Foreskin fibroblast (primary cell): ENCODE measurements at places on chromosomes 3 and 15.

DNA sequence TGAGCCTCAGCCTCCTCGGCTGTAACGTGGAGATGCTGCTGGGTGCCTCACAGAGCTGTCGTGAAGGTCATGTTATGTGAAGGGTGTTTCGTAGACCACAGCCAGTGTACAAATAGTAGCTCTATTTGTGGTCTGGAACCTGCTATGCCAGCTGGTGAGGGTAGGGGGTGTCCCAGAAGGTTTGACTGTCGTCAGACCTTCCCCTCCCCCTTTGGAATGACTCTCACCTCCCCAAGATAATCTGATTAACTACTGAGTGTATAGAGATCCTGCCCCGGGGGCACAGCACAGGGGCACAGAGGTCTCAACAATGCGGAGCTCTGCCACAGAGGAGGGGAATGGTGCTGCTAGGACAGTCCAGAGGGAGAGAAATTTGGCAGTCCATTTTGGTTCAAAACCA is 20.5 kb downstream of the FGD5 start:
- DNase-seq: no peak

DNA sequence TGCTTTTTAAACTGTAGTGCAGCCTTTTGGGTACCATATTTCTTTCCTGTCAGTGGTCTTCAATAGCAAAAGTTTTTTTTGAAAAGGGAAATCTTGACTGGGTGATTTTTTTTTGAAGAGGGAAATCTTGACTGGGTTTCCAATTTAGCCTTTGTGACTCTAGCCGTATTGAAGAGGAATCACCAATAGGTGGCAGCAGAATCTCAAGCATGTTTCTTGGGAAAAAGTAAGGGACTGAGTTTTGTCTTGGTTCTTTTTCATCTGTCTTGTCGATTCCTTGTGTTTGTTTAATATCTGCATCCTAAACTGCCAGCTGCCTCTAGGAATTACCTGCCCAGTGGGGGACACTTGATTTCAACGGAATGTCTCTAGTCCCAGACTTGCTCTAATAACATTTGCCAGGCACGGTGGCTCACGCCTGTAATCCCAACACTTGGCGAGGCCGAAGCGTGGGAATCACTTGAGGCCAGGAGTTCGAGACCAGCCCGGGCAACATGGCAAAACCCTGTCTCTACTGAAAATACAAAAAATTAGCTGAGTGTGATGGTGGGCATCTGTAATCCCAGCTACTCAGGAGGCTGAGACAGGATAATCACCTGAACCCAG is 89.2 kb downstream of the RBPMS2 start:
- DNase-seq: peak; percentile 34

- DNase-seq: no peak
Observed at GRCh38 chr3:13186435-13186815, 113.2 kb upstream of the IQSEC1 start.

GRCh38 chr3:23343509-23343908 is 140.4 kb downstream of the UBE2E2 start:
- DNase-seq: no peak

DNA sequence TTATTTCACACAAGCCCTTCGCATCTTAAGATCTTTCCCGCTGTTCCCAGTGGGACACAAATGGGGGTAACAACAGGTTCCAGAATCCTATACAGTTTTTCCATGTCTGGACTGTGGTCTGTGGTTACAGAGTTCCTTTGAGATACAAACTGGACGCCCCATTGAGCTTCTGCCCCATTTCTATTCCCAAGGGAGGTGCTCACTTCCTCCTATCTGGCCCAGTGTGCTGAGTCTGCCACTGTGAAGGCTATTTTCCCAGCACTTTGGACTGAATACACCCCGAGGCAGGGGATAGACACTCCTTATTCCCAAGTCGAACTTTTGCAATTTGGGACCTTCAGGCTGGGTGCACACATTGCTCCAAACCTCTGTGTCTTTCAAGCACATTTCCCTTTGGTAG is 44.0 kb downstream of the MESD start:
- no peak for DNase-seq

DNA sequence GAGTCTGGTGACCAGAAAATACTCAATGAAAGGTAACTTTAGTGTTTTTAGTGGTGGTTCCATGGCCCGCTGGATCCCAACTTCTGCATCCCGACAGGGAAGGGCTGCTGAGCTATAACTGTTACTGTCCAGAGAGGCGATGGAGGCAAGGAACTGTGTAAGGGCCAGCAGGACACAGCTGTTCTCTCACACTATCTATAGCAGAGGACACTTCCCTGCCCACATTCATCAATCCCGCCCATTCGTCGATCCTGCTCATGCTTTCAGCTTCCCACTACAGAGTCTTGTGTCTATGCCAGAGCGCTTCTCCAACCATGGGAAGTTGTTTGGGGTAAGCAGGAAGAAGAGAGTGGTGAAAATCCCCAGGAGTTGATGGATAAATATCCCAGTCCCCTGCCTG is 8.4 kb downstream of the COLQ start:
- no peak for DNase-seq

- DNase-seq: peak; percentile 81
Observed at GRCh38 chr3:133930341-133930933, 34.8 kb upstream of the RAB6B start.

DNA sequence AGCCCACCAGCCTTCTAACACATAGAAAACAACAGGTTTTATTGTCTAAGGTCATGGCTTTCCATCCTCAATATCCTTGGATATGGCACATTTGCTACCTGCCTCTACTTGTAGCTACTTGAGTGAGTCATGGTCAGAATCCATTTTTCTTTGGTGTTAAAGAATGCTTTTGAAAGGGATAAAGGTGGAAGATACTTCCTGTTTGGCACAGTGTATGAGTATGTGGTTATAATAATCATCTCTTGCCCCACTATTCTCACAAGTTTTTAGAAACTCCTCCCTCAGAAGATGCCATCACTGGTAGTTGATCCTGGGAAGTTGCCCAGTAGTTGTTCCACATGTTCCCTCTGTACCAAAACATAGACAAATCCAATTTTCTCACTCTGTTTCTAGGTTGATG is 508.6 kb upstream of the IL12A start:
- DNase-seq: no peak

GRCh38 chr3:114504941-114505628 is 211.3 kb downstream of the TIGIT start:
- DNase-seq: no peak

GRCh38 chr3:64918989-64919388 is 231.2 kb upstream of the ADAMTS9 start:
- DNase-seq: no peak
